Stimulated activated naive CD8-positive, alpha-beta T cell treated with anti-CD3 and anti-CD28 coated beads, Interleukin-15, Interleukin-2, amounts not matched to agents 100 U/mL and 50 U/mL, for 24 hours (primary cell): ENCODE measurements at places on chromosomes 4 and X.

DNA sequence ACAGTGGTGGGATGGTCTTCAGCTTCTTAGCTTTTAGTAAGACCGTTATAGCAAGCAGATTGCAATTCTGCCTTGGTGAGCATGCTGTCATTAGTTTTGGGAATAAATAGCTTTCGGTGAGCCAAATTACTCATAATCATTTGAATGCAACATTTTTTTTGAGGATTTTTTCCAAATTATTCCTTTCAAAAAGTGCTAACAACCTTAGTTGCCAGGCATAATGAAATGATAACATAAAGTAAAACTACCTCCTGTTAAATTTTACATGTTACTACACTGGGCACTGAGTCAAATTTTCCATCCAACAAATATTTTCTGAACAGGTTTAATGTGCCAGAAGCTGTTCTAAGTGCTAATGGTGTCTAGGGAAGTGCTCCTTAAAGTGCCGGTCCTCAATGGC is 15.8 kb upstream of the NPFFR2 start:
- no peak for DNase-seq

- no peak for DNase-seq
Measured at GRCh38 chrX:150258463-150259430, 104.4 kb upstream of the MAMLD1 start.

- DNase-seq, result no peak
Measured at GRCh38 chrX:331825-332495, 13.4 kb upstream of the GTPBP6 start.

- DNase-seq, result no peak
Measured at GRCh38 chrX:40470830-40471429, 109.8 kb upstream of the ATP6AP2 start.

DNA sequence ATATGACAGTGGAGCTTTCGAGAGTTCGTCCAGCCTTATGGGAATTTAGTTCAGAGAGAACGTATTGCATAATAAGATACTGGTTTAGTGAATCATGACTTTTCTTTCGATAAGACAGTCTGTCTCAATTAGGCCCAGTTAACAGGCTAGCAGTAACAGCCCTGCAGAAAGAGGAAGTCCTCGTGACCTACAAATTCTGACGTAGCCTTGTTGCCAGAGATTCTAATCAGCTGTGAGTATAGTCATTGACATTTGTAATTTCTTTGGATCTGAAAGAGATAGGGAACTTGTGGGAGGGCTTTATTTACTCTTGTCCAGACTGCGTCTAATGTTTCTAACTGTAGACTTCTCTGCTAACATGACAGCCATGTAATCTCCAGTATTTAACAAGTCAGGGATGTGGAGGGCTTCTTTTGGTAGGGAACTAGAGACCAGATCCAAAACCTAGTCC is 15.8 kb downstream of the ART3 start:
- DNase-seq, result no peak

DNA sequence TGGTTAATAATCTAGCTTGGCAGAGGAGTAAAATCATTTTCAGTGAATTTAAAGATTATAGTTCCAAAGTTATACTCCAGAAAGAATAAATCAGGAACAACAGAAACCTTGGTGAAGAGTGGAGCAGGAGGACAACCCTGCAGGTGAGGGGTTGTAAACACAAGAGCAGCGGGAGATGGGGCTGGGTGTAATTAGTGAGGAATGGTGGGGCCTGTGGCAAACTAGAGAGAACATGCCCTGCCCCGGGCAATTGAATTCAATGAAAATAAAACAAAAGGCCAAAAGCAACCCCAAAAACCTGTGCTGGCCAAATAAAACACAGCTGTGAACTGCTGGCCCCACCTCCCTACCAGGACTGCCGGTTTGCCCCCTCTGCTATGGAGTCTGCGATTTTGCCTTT is 325.2 kb downstream of the NR3C2 start:
- DNase-seq, result no peak

DNA sequence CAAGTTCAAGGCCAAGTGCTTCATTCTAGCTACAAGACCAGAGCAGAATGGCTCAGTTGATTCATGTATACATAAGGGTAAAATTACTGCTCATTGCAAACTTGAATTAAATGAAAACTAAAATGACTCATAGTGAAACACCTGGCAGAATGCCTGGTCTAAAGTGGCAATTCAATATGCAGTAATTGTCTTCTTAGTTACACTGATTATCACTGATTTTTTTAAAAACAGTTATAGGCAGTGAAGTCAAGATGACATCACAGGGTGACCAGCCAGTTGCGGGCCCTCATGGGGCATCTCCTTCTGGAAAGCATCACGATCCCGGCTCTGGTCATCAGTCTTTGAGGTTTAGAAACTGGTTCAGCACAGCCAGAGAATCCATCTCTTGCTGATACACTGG is 154.2 kb downstream of the RAB28 start:
- DNase-seq, result no peak

GRCh38 chr4:98352396-98352795 is 91.2 kb downstream of the RAP1GDS1 start:
- no peak for DNase-seq

- DNase-seq, result no peak
Measured at GRCh38 chrX:51334276-51334675, 1.7 kb downstream of the NUDT10 start.

DNA sequence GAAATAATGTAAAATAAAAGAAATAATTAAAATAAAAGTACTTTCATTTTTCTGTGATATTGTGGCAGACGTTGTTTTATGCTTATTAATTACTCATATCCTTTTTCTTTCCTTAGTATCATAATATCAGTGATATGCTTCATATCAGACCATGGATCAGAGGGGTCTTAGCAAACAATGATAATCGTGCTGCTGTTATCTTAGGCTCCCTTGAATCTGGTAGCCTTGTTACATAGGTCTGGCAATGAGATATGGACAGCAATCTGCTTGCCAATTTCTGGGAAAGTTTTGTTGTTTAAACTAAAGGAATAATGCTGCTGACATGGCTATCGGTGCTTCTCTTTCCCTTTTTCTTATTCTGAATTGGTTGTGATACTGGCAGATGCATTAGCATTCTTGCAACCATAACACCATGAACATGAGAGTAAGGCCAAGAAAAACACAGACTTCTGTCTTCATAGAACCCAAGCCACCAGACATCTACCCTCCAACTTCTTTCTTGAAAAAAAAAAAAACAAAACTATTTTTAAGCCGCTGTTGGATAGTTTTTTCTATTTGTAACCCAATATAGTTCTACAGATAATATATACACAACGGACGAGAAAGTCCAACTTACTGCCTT is 16.4 kb downstream of the EPHA5 start:
- DNase-seq, result no peak

DNA sequence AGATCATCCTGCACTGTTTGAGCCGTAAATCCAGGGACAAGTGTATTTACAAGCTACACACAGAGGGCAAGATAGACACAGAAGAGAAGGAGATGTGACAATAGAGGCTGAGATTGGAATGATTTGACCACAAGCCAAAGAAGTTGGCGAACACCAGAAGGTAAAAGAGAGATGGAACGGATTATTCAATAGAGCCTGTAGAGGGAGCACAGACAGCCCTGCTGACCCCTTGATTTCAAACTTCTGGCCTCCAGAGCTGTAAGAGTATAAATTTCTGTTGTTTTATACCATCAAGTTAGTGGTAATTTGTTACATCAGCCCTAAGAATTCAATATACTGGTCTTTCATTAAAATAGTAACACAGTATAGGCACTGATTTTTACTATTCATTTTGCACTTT is 447.8 kb downstream of the FAT4 start:
- DNase-seq, result no peak

DNA sequence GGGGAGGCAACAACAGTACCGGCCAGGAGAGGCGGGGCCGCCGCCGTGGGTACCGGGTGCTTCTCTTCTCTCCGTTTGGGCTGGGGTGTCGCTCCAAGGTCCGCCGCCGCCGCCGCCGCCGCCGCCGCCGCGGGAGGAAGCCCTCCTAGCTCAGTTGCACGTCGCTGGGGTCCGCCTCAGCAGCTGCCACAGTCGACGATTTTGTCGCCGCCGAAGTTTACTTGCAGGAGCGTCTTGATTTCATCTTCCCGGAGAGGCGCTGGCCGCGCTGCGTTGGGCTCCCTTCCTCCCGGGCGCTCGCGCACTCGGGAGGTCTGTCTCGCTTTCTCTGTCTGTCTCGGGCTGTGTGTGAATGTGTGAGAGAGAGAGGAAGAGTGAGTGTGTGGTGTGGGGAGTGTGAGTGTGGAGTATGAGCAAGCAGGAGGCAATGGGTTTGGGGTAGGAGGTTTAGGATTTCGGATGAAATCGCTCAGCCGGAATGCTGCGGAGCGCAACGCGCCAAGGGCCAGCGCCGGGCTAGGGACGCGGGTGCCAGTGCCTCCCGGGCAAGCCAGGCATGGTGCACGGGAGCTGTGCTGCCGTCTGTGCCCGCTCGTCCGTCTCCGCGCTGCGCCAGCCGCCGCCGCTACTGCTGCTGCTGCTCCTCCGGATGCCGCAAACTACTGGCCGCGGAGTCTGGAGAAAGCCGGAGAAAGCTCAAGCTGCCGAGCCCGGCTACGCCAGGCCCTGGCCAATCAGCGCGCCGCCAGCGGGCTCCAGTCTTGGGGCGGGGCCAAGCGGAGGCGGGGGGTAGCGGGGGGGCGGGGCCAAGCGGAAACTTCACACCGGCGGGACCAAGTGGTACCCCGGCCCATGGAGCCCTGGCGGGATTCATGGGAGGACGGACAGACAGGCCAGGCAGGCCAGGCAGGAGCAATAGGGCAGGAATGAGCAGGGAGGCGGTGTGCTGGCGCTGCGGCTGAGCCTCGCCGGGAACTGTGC is at the start of gene PCDH19:
Gene PCDH19, minus strand, starts transcription at position 664 of the 981 bp plus-strand sequence. CDS start 1,676 bp downstream, outside the sequence.
- peak; percentile 33 for DNase-seq

GRCh38 chrX:37672563-37672962 is 13.0 kb upstream of the XK start:
- DNase-seq, result no peak

- no peak for DNase-seq
Measured at GRCh38 chr4:23770011-23770410, 119.8 kb downstream of the PPARGC1A start.

- no peak for DNase-seq
Measured at GRCh38 chr4:20944961-20945360, 244.7 kb downstream of the PACRGL start.

DNA sequence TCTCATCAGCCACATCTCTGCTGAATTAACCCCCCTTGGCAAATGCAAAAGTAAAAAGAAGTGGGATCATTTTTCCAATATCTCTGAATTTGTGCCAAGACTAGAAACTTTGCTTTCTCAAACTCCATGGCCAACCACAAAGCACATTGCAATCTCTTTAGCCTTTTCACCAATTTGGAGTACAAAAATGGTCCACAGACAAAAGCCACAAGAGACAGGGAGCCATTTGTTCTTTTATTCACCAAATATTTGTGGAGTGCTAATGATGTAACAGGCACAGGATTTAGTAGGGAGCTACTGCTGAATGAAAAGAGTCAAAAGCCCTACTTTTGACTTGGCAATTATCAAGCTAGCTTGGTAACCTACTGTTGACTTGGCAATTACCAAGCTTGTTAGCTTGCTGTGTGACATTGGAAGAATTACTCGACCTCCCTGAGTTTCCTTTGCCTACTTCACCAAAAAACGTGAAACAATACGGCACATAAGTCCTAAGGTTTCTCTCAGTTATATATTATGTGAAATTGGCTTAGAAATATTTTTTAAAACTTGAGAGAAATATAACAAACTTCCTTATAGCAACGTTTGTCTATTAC is 97.1 kb upstream of the KLF3 start:
- no peak for DNase-seq

DNA sequence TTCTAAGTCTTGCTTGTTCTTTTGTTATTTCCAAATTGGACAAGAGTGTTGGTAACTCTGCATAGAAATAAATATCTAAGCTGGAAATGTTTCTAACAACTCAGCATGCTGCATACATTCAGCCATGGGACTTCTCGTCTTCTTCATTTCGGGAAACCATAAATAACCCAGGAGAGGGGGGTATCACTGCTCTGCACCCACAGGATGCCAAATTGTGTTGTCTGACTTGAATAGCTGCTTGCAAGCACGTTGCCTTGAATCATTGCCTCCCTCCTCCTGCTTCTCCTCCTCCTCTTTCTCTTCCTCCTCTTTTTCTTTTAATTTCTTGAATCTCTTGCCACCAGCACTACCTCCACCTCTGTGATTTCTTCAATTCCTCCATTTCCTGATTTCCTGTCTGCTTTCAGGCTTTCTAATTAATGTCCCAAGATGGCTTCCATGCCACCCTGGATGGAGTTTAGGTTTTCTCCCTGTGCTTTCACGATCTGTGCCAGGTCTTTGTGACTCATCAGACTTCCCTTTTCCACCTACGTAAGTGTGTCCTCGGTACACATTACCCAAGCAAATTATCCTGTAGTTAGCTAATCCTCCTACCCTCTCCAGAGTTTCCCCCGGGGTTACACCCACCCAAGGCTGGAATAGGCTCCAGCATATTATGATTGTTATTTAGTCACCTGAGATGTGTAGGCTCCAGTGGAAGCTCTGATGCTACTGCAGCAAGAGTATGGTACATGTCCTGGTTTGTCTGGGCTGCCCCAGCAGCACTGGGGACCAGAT is 122.6 kb upstream of the VCX3B start:
- DNase-seq, result no peak

- DNase-seq, result no peak
Measured at GRCh38 chrX:109848461-109849050, 115.5 kb upstream of the ACSL4 start.

DNA sequence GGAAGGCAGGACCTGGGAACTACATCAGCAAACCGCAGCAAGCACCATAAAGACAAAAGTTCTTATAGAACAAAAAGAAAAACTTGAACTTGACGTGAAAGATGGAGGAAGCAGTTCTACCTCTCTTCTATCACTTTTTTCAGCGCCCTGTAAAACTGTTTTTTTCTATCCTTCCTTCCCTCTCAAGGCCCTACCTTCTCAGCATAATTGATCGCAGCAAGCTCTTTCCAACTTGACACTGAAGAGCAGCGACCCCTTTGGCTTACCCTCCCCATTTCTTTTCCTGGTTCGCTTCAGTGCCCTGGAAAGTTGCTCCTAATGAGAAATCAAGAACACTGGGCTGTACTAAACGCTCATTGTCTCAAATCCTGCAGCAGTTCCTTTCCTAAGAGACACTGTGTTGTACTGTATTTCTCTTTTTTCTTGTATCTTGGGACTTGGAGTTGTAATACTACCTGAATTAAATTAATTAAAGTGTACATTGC is 150.6 kb upstream of the SLC4A4 start:
- no peak for DNase-seq

- DNase-seq, result no peak
Measured at GRCh38 chrX:108420481-108420880, 17.7 kb downstream of the COL4A6 start.

DNA sequence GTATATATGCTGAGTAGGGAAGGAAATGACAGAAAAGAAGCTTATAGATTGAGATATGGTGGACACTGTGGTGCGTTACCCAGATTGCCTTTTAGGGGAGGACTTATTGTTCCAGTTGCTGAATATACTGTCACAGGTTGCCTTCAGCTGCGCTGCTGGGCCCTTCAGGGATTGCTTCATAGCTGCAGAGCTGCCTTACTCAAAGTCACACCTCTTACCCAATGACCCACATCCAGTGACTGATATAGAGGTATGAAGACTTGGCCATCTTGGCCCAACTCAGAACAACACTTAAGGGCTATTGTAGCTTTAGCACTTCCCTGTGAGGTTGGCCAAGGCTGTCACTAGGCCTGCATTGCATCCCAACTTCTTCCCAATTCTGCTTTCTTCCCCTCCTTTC is 63.4 kb upstream of the TMEM164 start:
- DNase-seq, result no peak
